ENCODE measurements at places on chromosomes 4 and X.
A peak's percentile ranks its signal among the peaks of the same experiment; 100 is the strongest.

DNA sequence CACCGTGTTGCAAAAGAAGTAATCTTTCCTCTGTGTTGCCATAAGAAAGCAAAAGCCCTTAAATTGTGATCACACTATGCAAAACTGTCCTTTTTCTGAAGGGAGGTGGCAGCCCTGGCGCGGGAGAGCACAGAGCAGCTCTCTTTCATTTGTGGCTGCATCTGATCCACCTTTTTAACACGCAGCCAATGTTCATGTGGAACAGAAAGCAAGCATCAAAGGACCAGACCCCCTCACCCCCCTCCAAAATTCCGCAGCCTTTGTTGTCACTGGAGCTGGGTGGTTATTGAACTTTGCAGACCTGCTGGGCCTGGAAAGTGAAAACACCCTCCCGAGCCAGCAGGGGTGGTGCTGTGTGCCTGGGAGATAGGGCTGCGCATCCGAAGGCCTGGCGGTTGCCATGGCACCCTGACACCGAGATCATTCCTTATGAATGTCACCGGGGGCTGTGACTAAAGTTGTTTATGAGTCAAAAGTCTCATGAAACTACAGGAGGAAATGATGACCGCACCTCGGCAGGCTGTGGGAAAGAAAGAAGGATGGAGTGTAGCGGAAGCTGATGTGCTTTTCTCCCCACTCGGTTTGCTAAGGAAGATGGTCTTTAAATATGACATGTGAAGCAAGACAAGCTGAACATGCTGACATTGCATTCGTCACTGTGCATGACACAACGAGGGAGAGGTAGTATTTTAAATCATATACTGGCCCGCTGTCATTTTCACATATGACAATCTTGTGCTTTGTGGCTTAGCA is 367.4 kb downstream of the UNC5C start:
- H3K36me3 ChIP-seq = no peaks in the 10 kb centered on the region
- H3K4me1 ChIP-seq = no peaks in the 10 kb centered on the region
- no peaks in the 10 kb centered on the region for H3K27me3 ChIP-seq
- H3K27ac ChIP-seq = no peak overlapping the region
- no peak for DNase-seq
- no peak overlapping the region for H3K4me3 ChIP-seq

DNA sequence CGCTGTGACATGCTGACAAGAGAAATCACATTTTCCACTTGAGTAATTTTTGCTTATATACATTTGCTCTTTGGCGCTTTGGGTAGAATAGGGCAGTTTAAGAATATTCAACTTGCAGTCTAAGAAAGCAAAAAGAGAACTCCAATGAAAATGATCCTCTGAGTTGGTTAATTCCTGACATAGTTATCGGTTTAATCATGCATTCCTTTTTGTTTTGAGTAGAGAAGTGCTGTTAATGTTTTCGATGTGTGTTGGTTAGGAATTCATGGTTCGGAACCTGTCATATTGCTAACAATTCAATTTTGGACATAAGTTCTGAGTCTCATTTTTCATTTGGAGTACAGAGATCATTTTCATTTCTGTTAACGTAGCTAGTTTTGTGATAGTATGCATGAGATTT is 700.6 kb upstream of the PITX2 start:
- DNase-seq = no peak
- H3K4me1 ChIP-seq = no peaks in the 10 kb centered on the region
- H3K27me3 ChIP-seq = no peaks in the 10 kb centered on the region

DNA sequence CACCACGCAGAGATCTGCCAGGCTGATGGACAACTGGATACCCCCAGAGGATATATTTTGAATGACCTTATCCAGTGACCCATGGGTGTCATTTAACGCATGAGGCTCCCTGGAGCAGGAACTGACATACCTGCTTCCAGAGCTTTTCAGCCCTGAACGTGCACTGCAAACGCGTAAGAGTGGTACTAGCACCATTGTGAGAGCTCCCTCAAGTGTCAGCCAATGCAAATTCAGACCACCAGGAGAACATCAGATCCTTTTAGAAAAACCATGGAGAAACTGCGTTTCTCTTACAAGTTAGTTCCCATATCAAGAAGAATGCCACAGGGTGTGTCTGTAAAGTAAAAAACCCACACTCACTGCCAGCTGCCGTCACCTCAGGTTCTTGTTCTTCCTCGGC is 7.3 kb downstream of the TREX2 start:
- H3K27ac ChIP-seq = no peak overlapping the region
- H3K27me3 ChIP-seq = no peaks in the 10 kb centered on the region
- no peak for DNase-seq
- no peaks in the 10 kb centered on the region for H3K36me3 ChIP-seq
- H3K4me1 ChIP-seq = no peaks in the 10 kb centered on the region
- no peak overlapping the region for H3K4me3 ChIP-seq

DNA sequence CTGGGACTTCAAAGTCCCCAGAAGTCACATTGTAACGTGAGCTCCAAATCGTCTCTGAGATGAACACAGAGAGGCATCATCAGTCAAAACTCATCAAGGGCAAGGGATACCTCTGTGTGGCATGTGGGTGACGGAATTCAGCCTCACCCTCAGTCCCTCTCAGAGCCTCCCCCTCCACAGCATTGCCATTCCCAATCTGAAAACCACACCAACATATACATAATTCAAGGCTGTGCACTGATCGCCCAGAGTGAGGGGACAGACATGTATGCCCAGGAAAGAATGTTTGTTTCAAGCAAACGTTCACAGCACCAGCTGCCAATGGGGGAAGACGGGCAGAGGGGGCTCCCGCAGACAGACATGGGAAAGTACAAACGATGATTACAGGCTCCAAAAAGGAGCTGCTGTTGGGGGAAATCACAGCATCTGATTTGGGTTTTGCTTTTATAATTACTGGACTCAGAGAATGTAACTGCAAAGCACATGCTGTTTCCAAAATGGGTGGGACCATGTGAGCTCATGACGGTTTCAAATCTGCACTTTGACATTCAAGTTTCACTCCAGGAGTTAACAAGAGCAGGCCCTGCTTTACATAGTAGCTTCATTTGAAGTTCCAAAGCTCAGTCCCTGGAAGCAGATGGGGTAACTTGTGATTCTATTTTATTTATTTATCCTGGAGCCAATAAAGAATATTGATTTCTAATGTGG is 88.3 kb downstream of the CLCN4 start:
- no peaks in the 10 kb centered on the region for H3K27me3 ChIP-seq
- no peaks in the 10 kb centered on the region for H3K4me1 ChIP-seq
- no peak for DNase-seq

DNA sequence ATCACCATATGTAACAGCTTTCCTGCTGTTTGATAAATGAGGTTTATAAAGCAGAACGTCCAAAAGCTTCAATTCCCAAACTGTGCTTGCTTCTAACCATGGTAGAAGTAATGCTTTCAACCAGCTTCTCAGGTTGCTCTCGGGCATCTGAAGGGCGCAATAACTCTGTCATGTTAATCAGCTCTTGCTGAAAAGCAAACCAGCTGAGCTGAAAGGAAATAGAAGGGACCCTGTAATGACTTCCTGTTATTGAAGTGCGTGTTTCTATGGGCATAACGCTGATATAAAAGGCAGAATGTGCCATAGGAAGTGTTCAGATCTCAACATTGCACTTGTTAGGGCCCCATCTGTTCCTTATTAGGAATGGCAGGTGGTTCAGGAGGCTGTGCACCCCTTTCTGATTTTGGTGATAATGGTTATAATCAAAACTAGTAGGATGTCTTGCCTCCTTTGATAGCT is 21.2 kb downstream of the HERC3 start:
- no peak overlapping the region for H3K27ac ChIP-seq
- no peaks in the 10 kb centered on the region for H3K27me3 ChIP-seq
- H3K4me1 ChIP-seq = no peaks in the 10 kb centered on the region

GRCh38 chrX:121221322-121221977 is 174.0 kb downstream of the GLUD2 start:
- no peak overlapping the region for H3K27ac ChIP-seq
- no peak for DNase-seq
- H3K36me3 ChIP-seq = no peaks in the 10 kb centered on the region
- H3K27me3 ChIP-seq = no peaks in the 10 kb centered on the region
- H3K4me3 ChIP-seq = no peak overlapping the region

DNA sequence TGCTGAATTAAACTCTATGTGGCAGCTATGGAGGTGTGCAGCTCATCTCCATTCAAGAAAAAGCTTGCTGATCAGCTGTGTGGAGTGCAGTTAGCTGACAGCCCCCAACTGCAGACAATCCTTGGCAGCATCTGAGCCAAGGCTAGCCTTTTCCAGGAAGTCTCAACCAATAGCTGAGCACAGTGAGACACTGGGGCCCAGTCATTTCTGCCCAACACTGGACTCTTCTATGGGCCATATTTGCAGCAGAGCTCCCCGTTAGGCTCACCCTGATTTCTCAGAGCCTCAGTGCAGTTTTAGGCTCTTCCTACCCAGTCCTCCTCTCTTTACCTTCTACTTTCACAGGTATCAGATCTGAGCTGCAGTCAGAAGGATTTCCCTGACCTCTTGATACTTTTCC is 12.9 kb downstream of the DDX53 start:
- no peak for DNase-seq
- no peaks in the 10 kb centered on the region for H3K36me3 ChIP-seq
- no peak overlapping the region for H3K27ac ChIP-seq
- H3K4me1 ChIP-seq = no peaks in the 10 kb centered on the region
- no peak overlapping the region for H3K4me3 ChIP-seq
- H3K27me3 ChIP-seq = no peaks in the 10 kb centered on the region

DNA sequence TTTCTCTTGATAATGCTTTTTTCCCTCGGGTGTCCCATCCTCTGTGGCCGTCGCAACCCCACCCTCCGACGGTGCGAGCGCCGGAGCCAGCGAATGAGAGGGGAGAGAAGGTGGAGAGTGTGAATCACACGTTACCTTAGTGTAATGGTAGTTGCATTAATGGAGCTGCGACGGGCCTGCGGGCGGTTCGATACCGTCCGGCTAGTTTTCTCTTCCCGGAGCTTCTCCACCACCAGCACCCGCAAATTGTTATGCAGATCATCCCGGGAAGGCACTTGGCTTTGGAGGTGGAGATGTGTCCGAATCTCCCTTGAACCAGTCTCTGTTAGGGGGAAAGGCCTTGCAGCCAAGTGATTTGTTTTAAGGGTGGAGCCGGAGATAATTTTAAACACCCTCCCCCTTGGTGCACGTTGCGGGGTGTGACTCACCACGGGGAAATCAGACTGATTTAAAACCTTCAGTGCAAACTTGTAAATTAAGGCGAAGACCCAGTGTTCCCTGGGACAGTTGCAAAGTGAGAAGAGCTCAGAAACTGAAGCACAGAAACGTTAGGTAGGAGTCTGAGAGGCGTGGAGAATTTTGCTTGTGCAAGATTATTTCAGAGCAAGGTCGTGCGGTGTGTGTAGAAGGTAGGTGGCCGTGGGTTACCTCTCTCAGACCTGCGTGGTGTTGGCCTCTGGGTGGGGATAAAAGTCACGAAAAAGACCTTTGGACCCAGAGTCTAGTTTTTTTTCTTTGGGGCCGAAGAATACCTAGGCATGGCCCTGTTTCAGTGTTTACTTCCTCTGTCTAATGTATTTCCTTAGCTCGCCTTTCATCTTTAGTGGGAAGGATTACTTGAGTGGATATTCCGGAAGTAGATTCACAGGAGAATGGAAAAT is 1.3 kb downstream of the AFF1 start:
- DNase-seq = peak; percentile 86
- H3K4me1 ChIP-seq = peaks cover 33% of the 10 kb centered on the region
- H3K27ac ChIP-seq = peak overlapping the region; percentile 88
- no peaks in the 10 kb centered on the region for H3K27me3 ChIP-seq
- no peaks in the 10 kb centered on the region for H3K36me3 ChIP-seq
- peak overlapping the region; percentile 70 for H3K4me3 ChIP-seq

GRCh38 chrX:38848671-38849455 is 47.6 kb downstream of the MID1IP1 start:
- no peak for DNase-seq
- H3K36me3 ChIP-seq = no peaks in the 10 kb centered on the region
- no peak overlapping the region for H3K27ac ChIP-seq
- H3K4me1 ChIP-seq = no peaks in the 10 kb centered on the region
- H3K4me3 ChIP-seq = no peak overlapping the region
- H3K27me3 ChIP-seq = no peaks in the 10 kb centered on the region

GRCh38 chrX:65877953-65878352 is 161.9 kb downstream of the VSIG4 start:
- no peak for DNase-seq
- no peaks in the 10 kb centered on the region for H3K36me3 ChIP-seq
- no peaks in the 10 kb centered on the region for H3K4me1 ChIP-seq
- no peak overlapping the region for H3K27ac ChIP-seq
- H3K4me3 ChIP-seq = no peak overlapping the region

GRCh38 chrX:44144177-44144945 is 171.2 kb upstream of the NDP start:
- no peak overlapping the region for H3K27ac ChIP-seq
- no peaks in the 10 kb centered on the region for H3K27me3 ChIP-seq
- no peaks in the 10 kb centered on the region for H3K36me3 ChIP-seq
- DNase-seq = no peak
- H3K4me3 ChIP-seq = no peak overlapping the region
- H3K4me1 ChIP-seq = no peaks in the 10 kb centered on the region

- DNase-seq = no peak
- H3K27me3 ChIP-seq = no peaks in the 10 kb centered on the region
- H3K27ac ChIP-seq = no peak overlapping the region
- no peaks in the 10 kb centered on the region for H3K4me1 ChIP-seq
These were observed 66.0 kb downstream of the MANBA start for GRCh38 chr4:102694791-102695190.

- no peak overlapping the region for H3K27ac ChIP-seq
- H3K36me3 ChIP-seq = no peaks in the 10 kb centered on the region
- H3K4me1 ChIP-seq = no peaks in the 10 kb centered on the region
- no peak overlapping the region for H3K4me3 ChIP-seq
- no peaks in the 10 kb centered on the region for H3K27me3 ChIP-seq
These were observed 89.4 kb downstream of the TNIP2 start for GRCh38 chr4:2666722-2667247.

DNA sequence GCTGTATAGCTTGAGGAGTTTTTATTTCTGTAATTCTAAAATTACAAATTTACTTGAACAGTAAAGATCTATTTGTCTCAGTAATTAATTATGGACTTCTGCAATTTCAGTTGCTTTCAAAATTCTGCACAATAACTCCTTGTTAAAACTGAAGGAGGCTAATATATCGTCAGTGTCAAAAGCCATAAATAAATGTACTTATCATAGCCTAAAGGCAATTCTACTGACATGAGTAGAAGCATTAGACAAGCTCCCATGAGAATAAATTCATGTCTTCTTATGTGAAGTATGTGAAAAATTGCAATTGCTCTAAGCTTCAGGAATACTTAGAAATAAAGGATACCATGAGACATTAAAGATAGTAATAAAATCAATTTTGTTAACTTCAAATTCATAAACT is 381.2 kb upstream of the PCDH10 start:
- no peaks in the 10 kb centered on the region for H3K4me1 ChIP-seq
- H3K36me3 ChIP-seq = no peaks in the 10 kb centered on the region
- H3K27me3 ChIP-seq = no peaks in the 10 kb centered on the region
- H3K4me3 ChIP-seq = no peak overlapping the region
- H3K27ac ChIP-seq = no peak overlapping the region
- no peak for DNase-seq

Data from MM.1S (cell line).